Stimulated activated CD4-positive, alpha-beta T cell treated with anti-CD3 and anti-CD28 coated beads, Interleukin-4, amount 100 ng/mL, for 48 hours (primary cell): ENCODE measurements at places on chromosomes 7 and 10.

GRCh38 chr7:89926194-89926593 is 228.1 kb upstream of the STEAP1 start:
- DNase-seq, result no peak

GRCh38 chr10:7317786-7318446 is 92.9 kb downstream of the SFMBT2 start:
- no peak for DNase-seq

- no peak for DNase-seq
Observed at GRCh38 chr10:62691336-62691735, 113.2 kb upstream of the ADO start.

GRCh38 chr7:113835367-113835766 is 83.4 kb downstream of the PPP1R3A start:
- DNase-seq, result no peak

DNA sequence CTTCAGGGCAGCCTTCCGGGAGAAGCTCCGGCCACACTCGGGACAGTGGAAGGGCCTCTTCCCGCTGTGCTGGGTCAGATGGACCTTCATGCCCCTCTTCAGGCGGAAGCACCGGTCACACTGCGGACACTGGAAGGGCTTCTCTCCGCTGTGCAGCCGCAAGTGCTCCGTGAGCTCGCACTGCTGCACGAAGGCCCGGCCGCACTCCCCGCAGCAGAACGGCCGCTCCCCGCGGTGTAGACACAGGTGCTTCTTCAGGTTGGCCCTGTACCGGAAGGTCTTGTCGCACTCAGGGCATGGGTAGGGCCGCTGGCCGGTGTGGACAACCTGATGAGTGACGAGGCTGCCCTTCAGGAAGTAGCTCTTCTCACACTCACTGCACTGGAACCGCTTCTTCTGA is 14.2 kb upstream of the ZNF786 start:
- DNase-seq, result no peak

DNA sequence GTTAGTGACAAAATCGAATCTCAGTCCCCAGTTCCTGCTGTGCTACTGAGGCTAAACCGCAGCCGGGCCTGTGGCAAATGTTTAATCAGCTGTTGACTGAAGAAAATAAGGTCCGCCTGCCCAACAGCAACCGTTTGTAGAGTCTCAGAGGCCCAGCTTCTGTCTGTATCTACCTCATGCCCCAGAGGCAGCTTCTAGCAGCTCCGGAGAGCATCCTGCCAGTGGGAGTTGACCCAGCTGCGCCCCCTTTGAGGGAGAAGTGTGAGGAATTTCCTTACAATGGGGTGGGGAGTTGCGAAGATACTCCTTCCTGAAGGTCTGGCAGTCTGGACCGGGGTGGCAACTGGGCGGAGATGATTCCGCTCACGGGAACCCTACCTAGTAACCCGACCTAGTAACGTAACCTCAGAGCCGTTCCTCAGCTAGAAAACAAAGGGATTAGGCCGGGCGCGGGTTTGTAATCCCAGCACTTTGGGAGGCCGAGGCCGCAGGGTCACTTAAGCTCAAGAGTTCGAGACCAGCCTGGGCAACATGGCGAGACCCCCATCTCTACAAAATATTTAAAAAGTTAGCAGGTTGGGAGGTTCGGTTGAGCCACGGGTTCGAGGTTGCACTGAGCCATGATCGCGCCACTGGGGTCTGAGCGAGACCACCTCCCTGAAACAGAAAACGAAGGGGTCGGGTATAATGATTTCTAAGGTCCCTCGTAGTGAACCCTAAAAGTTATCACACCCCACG is 846 bp upstream of the ZNF775 start:
- no peak for DNase-seq

GRCh38 chr10:86286236-86287109 is 80.1 kb downstream of the GRID1 start:
- DNase-seq, result no peak
